Mucosa of gallbladder (tissue), 1 donor: ENCODE measurements at places on chromosomes 5 and 9. TPM values are rescaled to one million over a fixed set of nuclear protein-coding genes. Genes with fewer than 3 reads are reported as not detected.

FOXD4L5 gene
- not detected for total RNA-seq

DOCK2 gene
- total RNA-seq: 21.6 TPM

INSL4 gene
- not detected for total RNA-seq

FST gene
- total RNA-seq: 3.8 TPM

PCDHAC2 gene
- 33.4 TPM for total RNA-seq
